ENCODE measurements at places on chromosomes 1 and 21.

GRCh38 chr1:225554216-225554812 lies 98.6 kb downstream of the ENAH start:
- DNase-seq = no peak

GRCh38 chr1:35519432-35519831 lies 37.8 kb downstream of the KIAA0319L start:
- no peak for DNase-seq

GRCh38 chr1:205735218-205735617 lies 14.8 kb downstream of the NUCKS1 start:
- DNase-seq = no peak

DNA sequence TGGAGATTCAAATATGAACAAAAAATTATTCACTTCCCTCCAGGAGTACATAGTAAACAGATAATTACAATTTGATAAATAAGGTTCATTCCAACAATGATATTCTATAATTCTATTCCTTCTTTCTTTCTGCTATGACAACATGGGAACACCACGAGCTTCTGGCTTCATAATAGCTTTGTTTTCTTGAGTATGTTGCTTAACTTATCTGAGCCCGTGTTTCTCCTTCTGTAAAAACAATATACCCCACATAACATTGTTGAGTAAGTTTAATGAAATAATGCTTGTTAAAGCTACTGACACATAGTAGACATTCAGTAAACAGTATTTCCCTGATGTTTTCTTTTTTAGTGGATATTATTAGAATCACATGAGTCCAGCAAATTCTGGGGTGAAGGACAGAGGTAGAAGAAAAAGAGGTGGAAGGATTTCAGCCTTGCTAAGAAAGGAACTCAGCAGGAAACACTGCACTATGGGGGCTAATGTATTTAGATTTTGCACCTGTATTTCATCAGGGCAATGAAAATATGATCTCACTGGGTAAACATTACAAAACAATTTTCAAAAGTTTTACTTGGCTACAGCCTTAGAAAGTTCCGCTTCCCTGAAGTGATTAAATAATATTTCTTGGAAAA lies 430.8 kb upstream of the C1orf87 start:
- no peak for DNase-seq

GRCh38 chr1:41314376-41315145 lies 46.7 kb upstream of the FOXO6 start:
- DNase-seq = no peak

- DNase-seq = no peak
Measured at GRCh38 chr1:156388174-156389137, 19.4 kb downstream of the RHBG start.

DNA sequence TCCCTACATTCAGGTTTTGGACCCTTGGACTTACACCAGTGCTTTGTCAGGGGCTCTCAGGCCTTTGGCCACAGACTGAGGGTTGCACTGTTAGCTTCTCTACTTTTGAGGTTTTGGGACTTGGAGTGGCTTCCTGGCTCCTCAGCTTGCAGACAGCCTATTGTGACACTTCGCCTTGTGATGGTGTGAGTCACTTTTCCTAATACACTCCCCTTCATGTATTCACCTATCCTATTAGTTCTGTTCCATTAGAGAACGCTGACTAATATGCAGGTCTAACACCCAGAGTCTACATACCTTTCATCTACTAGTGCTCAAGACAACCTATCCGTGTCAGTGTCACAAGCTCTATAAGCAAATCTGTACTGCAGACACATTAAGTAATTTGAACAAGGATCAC lies 605.3 kb downstream of the KCNT2 start:
- peak; percentile 97 for DNase-seq

- DNase-seq = no peak
Measured at GRCh38 chr1:87820668-87821334, 492.1 kb downstream of the LMO4 start.

DNA sequence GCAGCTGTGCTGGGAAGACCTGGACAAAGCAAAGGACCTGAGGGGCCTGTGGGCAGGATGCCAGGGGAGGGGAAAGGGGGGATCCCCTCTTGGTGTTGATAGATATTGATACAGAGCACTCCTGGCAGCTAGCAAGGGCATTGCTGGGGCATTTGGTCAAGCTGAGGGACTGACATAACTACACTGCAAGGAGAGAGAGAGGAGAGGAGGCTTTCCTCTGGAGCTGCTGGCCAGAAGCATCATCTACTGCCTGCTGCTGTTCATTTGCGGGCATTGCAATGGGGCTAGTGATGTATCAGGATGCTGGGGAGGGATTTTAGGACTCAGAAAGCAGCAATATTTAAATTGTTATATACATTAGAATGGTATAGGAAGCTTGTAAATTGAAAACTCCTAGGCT lies 142.0 kb downstream of the ZNF648 start:
- DNase-seq = no peak

DNA sequence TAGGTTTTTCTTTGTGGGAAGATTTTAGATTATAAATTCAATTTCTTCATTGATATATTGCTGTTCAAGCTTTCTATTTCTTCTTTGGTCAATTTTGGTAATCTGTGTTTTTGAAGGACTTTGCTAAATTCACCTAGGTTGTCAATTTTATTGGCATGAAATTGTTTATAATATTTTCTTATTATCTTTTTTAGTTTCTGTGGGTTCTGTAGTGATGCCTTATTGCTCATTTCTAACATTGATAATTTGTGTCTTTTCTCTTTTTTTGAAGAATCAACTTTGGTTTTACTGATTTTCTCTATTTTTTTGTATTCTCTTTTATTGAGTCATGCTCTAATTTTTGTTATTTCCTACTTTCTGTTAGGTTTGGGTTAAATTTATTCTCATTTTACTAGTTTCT lies 123.2 kb downstream of the ADSS2 start:
- DNase-seq = no peak

- no peak for DNase-seq
Measured at GRCh38 chr1:26164036-26164860, 4.5 kb downstream of the C1orf232 start.

DNA sequence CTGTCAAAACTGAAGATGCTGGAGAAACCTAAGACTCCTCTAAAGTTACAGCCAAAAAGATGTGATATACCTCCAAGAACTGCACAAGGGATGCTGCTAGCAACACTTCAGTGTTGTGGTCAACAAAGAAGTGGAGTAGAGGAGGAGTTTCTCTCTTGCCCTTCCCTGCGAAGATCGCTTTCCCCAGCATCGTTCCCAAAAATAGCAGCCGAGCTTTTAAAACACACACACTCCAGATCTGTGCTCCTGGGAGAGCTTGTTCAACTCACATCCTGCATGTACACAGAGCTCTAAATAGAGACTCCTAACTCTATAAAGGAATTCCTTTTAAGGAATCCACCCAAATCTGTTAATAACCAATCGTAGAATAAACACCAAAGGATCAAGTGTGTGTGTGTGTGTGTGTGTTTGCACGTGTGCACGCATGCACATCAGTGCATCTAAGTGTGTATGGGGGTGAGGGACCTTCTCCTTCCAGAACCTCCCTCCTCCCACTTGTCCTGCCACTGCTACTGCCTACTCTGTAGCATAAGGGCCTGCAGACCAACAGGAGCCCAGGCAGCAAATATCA lies 58.5 kb downstream of the PSMG1 start:
- no peak for DNase-seq

DNA sequence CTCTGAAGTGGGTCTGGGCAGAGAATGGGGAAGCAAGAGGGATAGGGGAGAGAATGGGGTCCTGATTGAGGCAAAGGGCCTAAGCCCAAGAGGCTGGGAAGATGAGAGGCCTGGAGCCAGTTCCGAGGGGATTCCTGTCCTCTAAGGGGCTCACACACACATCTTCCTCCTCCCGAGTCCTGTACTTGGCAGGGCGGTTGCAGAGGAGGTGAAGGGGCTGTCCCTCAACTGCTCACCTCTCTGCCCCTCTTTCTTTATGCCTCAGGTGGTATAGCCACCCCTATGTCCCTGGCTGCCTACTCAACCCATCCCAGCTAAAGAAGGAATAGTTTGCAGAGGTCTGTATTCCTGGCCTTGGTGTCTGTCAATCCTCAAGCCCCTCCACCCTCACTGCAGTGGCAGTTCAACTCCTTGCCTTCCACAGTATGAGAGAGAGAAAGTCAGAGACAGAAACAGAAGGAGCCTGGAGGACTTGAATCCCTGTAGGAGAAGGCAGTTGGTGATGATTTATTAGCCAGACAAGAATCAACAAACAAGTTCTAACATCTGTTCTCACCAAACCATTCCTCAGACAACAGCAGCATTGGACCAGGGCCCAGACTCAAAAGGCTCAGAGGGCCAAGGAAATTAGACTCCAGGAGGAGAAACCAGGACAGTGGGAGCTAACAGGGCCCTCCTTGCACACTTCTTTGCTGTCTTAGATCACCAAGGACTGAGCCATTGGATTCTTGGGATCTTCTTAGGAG lies 10.7 kb downstream of the SH2D2A start:
- no peak for DNase-seq

DNA sequence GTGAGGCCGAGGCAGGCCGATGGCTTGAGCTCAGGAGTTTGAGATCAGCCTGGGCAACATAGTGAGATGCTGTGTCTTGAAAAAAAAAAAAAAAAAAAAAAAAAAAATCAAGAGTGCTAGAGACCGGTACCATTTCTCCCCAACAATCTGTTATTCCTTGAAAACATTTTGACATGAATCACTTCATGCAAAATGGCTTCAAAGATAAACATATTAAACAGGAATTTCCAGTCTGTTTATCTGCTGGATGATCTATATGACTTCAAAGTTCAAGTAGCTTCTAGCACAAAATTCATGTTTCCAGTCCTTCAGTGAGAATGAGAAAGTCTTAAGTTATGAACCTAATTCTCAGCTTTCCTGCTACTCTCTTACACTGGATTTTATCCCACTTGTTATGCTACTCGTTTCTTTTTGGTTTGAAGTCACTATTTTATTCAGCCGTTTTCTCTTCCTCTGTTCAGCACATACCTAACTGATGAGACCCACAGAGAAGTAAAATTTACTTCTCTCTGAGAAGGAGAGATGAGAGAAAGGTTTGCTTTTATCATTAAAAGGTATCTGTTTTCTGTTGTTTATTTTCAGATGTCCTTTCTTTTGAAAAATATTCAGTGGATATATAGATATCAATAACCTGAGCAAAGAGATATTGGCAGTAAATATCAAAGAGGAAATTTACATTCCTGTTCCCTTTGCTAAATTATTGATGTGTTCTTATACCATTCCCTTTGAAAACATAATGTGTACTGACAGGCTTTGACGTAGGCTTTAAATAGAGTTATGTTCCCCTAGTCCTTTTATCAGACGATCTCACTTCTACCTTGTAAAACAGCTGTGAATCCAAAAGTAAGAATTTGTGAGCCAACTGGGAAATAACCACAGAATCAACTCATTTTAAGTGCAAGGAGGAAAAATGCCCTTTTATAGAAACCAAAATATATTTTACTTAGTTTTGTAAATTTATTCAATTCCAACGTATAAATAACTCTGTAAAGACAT lies 38.2 kb downstream of the CD46 start:
- peak; percentile 89 for DNase-seq

- no peak for DNase-seq
Measured at GRCh38 chr1:171345536-171345935, 31.6 kb downstream of the FMO4 start.

GRCh38 chr1:94009304-94009703 lies 100.1 kb upstream of the GCLM start:
- no peak for DNase-seq

DNA sequence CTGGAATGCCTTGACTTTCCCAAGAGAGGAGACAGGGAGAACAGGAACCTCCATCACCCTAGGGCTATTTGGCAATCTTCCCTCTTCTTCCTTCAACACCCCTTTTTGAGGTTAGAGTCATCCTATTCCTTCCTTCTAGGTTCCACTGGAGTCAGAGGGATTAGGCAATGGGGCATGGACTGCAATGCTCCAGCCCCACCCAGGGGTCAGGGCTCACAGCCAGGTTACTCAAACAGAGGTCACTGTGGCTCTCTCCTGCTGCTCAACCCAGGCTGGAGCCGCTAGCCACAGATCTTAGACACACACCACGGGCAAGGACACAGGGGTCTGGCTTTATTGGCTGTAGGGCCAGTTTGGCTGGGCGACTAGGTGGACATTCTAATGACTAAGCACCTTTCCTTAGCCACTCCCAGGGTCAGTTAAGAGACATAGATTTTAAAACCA lies 145.5 kb upstream of the NRIP1 start:
- DNase-seq = peak; percentile 95

GRCh38 chr1:7636795-7637526 lies 134.1 kb upstream of the VAMP3 start:
- DNase-seq = no peak

DNA sequence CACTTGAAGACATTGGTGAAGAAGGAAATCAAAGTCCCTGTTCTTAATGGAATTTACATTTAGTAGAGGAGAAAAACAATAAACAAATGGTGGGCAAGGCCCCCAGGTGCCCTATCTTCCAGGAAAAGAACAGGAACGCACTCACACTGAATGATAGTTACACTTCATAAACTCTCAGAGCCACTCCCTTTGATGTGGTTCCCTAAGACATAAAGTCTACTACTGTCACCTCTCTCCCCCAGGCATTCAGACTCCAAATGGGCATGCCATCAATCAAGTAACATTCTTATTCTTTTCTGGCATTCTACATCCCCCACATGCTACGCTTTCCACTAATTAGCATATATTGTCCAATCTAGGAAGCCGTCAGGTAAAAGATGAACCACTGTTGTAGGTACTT lies 36.6 kb upstream of the PIGC start:
- DNase-seq = no peak

GRCh38 chr1:18580047-18580446 lies 50.6 kb upstream of the PAX7 start:
- no peak for DNase-seq

DNA sequence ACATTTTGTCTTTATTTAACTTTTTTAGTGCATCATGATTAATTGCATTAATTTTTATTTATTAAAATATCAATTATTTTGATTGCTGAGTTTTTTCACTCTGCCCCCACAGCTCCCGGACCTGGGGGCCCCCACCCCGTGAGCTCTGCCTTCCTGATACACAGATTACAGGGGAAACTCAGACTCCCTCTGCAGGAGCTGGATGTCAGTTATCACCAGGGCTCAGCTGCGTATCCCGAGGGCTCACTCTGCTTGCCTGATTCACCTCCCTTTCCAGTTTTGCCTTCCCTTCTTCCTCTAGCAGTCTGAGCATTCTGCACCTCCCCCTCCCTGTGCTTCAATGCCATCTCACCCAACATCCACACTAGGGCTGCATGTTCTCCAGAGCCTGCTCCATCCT lies 98.2 kb downstream of the ATP1A1 start:
- DNase-seq = no peak

DNA sequence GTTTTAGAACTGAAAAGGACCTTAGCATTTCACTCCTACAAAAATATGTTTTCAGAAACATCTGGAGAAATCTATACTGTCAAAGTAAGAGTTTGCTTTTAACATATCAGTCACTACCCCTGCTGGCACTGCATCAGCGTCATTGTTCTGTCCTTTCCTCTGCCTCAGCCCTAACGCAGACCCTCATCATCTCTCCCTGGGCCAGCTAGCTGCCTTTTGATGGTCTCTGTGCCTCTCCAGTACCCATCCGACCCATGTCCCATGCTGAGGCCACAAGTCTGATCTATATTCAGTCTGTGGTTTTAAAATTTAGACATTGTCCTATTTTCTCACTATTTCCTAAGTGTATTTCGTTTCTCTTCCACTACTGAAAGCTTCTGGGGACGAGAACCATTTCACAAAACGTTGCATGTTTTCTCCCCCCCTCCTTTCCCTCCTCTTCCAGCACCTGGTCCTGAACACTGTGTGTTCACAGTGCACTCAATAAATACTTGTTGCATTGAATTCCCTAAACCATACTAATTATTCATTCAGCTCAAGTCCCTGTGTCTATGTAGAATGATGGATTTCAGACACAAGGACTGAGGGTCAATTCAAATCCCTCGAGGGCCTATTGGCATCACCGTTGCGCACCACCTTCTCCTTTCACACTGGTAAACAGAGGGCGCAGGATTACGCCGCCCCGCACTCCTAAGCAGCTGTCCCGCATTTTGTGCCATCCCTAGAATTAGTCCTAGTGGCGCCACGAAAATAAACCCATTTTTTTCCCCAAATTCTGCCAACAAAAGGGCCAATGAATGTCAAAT lies 53.4 kb downstream of the CD2 start:
- DNase-seq = no peak

All from PC-9 (cell line).